Activated CD4-positive, alpha-beta T cell treated with anti-CD3 and anti-CD28 coated beads for 36 hours (primary cell): ENCODE measurements at places on chromosomes 11 and 22. TPM values are rescaled to one million over a fixed set of nuclear protein-coding genes. Genes with fewer than 3 reads are reported as not detected.

DNA sequence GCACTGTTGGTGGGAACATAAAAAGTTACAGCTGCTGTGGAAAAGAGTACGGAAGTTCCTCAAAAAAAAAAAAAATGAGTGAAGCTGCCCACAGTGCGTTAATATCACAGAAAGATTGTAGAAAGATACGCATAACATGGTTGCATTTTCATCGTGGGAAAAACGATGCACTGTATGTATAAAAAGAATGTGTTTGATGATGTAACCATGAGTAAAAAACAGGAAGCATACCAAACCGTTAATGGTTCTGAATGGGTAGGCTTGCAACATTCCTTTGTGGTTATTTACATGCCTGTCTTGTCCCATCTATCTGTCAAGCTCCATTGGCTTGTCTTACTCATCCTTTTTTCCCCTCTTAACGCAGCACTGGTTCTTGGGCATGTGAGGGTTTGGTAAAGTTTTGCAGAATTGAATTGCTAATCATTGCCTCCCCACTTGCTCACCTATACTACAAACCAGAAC is 33.8 kb upstream of the DKK3 start:
- DNase-seq, result no peak

GRCh38 chr11:6248248-6248647 is 9.4 kb downstream of the CNGA4 start:
- DNase-seq, result no peak

- no peak for DNase-seq
Measured at GRCh38 chr11:95720195-95720594, 69.4 kb downstream of the FAM76B start.

GRCh38 chr22:23767303-23767672 is 484 bp downstream of the CHCHD10 start:
- no peak for DNase-seq

GRCh38 chr11:78230161-78230877 is 41.6 kb downstream of the USP35 start:
- no peak for DNase-seq

DLG2 gene
- total RNA-seq, result 1.7 TPM

SLC6A5 gene
- not detected for total RNA-seq
